ENCODE measurements at places on chromosomes 1 and 21.

- DNase-seq: no peak
Measured at GRCh38 chr1:62654744-62655143, 33.4 kb downstream of the DOCK7 start.

DNA sequence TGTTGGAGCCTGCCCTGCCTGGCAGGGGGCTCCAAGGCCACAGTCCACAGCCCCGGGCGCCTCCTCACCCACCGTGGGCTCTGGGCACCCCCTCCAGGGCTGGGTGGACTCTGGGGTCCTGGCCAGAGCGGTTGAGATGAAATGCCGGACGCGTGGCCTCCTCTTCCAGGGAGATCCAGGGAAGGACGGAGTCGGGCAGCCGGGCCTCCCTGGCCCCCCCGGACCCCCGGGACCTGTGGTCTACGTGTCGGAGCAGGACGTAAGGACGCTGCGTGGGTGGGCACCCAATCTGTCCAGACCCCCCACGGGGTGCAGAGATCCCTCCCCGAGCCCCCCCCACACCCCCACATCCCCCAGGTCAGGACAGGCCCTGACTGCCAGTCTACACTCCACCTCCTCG lies 51.2 kb downstream of the SLC19A1 start:
- DNase-seq: no peak

DNA sequence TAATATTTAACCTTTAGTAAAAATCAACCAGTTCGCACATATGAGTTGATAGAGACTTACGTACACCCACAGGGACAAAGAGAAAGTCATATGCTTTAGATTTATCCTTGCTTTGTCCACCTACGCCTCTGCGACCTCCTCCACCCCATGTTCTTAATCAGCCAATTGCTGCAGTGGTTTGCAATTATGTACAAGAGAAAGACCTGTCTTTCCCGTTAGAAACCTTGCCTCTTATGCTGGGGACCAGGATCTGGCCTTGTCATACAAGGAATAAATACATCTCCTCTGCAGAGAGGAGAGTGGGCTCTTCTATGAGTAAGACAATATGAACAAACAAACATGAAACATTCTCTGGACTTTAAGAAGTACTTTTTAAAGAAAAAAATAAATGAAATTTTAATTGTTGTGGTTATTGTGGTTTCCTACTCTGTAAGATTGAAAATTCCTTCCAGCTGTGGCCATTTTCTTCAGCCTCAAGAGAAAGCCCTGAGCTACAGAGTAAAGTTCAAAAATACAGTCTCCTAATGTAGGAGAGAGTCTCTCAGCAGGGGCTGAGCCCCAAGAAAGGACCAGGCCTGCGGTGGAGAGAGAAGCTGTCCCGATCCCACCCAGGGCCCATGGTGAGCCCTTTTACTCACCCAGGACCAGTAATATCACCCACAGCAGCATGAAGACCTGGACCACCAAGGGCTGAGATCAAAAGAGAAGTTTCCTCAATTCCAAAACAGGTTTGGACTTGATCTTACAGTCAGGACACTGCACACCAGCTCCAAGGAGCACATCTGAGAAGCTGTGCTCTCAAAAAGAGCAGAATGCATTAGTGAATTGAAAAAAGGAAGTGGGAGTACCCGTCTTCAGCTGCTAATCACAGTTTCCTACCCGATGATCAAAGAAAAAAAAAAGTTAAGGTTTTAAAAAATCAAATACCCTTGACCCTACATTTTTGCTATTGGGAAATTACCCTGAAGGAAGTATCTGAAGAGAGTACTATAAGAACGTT lies at the start of gene FCRL5:
FCRL5 (minus strand) TSS at position 822 of the 1,000 bp plus-strand sequence; CDS start at position 669, 153 bp downstream.
- DNase-seq: no peak

DNA sequence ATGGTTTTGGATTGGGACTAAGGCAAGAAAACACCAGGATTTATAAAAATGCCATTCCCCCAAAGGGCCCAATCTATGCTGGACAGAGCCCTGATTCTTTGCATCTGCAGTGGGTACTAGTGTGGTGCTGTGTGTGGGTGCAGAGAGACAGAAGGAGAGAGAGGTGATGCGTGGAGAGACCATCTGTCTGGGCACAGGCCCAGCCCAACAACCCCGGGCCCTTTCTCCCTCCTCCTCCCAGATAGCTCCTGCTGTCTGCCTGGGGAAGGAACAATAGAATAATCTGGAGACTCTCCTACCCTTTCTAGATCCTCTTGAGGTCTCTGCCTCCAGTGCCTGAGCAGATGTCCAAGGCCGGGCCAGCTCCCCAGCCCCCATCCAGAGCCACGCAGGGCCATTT lies 15.1 kb downstream of the KIAA1614 start:
- peak; percentile 79 for DNase-seq

DNA sequence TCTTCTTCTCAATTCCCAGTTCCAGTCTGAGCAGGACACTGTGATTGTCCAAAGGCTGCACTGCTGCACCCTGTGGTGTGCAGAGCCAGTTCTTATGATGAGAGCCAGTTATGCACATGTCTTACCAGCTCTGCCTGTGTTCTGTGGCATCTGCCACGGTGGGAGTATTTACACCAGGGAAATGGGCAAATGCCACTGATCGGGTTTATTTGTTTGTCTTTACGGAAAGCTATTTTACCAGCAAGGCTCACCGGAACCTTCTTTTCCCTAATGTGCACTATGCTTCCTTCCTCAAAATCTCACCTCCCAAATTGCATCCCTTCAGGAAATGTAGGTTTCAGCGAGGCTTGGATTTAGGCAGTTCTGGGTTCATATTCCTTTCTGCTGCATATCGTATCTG lies 49.0 kb downstream of the EVA1C start:
- no peak for DNase-seq

DNA sequence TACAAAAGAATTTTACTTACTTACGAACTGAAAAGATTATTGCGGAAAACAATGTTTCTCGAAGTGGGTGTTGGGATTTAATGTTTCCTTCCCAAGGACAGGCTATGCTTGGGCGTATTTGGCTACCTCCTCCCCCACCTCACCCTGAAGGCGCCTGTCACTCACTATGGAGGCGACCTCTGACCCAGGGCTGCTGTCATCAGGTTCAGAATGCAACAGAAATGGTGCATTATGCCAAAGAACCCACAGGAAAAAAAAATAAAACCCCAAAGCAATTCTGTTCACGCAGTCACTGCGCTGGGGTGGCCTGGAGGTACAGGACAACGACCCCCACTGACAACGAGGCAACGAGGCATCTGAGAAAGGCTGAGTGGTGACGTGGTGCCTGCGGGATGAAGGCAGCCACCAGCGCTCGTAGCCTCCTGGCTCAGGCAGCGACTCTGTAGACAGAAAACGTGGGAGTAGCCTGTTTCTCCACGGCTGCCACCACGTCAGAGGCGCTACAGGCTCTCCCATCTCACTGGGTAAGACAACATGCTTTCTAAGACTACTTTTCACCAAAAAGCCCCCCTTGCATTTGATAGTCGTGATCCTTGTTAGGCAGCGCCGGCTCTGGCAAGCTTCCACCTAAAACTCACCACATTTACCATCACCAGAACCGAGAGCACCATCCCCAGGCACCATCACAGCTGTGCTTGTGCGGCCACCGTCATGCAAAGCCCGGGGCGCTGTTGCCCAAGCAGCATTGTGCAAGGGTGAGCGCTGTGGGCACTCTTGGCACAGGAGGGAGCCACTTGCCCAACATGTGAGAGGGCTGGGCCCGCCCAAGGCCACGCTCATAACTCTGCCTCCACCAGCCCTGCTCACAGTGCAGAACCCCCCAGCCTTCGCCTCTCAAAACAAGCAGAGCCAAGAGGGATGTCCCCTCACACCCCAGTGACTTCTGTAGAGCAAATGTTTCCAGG lies 14.3 kb downstream of the NADK start:
- DNase-seq: no peak

- peak; percentile 30 for DNase-seq
Measured at GRCh38 chr1:193222056-193222615, 35.7 kb upstream of the B3GALT2 start.

DNA sequence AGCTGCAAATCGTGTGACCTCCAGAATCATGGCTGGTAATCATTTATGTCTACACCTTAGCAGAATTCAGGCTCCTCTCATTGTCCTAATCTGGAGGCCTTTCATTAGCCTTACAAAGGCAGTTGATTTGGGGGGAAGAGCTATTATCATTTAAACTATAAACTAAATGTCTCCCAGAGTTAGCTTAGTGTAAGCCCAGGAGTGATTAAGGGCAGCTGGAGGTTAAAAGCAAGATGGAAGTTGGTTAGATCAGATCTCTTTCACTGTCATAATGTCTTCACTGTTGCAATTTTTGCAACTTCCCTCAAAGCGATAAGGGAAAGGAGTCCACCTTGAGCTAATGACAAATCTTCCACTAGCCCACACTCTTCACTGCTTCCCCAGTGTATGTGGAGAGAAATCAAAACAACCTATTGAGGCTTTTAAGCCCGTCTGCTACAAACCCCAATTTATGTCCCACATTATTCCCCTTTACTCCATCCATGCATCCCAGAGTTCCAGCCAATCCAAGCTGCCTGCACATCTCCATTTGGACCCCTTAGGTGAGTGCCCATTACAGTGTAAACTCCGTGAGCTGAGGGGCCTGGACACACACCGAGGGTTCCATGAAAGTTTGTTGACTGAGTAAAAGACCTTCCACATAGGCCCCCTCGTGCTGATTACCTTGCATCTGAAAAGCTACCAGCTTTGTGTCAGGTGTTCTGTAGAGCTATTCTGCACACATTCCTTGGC lies 61.5 kb upstream of the KLHDC7A start:
- DNase-seq: no peak
